ENCODE measurements at places on chromosomes 16 and 17.

DNA sequence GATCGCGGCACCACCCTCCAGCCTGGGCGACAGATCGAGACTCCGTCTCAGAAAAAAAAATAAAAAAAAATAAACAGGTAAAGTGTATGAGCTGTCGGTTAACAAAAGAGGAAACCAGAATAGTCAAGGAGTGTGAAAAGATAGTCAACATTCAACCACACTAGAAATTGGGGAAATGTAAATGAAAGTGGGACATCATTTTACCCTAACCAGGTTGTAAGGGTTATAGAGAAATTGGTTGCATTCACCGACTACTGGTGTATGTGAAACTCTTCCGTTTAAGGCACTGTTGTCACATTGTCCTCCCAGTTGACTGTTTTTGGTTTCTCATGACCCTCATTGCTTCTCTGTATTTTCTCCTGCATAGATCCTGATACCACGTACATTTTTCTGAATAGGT, 62.8 kb downstream of the RABEP1 start:
- DNase-seq = no peak

- no peak for DNase-seq
Observed at GRCh38 chr17:32482568-32483320, 4.0 kb upstream of the CDK5R1 start.

DNA sequence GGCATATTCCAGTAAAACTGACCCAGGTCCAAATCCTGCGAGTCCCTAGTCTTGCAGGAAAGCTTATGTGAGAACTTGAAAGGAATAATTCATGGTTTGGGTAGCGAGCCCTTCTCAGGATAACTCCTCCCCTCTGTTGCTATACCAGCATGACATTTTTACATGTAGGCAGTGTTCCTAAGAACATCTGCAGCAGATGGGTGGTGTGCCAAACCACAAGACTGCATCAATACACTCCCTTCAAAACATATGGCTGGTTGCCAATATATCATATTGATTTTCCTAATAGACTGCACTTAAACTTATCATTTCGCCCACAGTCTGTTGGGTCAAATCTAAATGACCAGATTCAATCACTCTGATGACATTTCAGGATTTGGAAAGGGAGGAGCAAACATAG, 19.9 kb downstream of the PSME3IP1 start:
- no peak for DNase-seq

GRCh38 chr16:85661740-85662481, 26.8 kb downstream of the GINS2 start:
- DNase-seq = no peak

GRCh38 chr17:69535016-69535570, 120.6 kb downstream of the MAP2K6 start:
- DNase-seq = no peak

All from GM13977 (cell line).